Central memory CD8-positive, alpha-beta T cell (primary cell): ENCODE measurements at places on chromosomes 6 and 20.

DNA sequence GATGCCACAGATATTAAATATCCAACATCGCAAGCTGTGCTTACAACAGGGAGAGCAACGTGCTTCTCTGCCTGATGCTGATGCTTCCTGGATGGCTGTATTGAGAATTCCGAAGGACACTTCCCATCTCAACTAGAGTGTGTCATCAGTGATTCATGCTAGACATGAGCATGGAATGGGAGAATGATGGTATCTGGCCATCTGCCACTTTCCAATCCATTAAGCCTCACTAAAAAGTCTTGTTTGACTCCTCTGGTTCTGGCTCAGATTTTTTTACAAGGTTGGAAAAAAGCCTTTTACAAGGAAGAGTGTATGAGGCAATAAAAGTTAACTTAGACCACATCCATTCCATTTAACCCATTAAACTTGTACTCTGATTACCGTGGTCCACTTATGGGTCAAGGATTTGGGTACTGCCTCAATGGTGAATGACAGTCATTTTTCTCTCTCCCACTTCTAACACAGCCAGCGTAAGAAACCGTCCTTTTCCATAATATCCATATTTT, 265.3 kb downstream of the UST start:
- no peak overlapping the region for H3K4me3 ChIP-seq
- no peak overlapping the region for H3K27ac ChIP-seq
- peaks cover 6% of the 10 kb centered on the region for H3K4me1 ChIP-seq
- H3K27me3 ChIP-seq, result no peaks in the 10 kb centered on the region
- DNase-seq, result no peak
- peaks cover 7% of the 10 kb centered on the region for H3K36me3 ChIP-seq

DNA sequence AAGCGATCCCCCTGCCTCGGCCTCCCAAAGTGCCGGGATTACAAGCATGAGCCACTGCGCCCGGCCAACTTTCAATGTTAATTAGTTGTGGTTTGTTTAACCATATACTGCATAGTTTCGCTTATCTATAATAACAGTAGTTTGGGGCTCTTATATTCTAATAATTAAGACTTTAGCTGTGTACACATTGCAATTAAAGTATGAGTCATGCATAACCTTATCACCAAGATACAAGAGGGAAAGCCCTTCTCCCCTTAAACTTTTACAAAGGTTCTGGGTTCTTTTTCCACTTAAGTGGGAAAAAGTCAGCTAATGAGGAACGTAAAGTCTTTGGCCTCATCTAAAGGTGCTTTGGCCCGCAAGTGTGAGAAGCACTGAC, 3.2 kb upstream of the MCCD1 start:
- H3K4me3 ChIP-seq, result no peak overlapping the region
- H3K36me3 ChIP-seq, result peaks cover 13% of the 10 kb centered on the region
- peaks cover 9% of the 10 kb centered on the region for H3K4me1 ChIP-seq
- H3K27me3 ChIP-seq, result no peaks in the 10 kb centered on the region

DNA sequence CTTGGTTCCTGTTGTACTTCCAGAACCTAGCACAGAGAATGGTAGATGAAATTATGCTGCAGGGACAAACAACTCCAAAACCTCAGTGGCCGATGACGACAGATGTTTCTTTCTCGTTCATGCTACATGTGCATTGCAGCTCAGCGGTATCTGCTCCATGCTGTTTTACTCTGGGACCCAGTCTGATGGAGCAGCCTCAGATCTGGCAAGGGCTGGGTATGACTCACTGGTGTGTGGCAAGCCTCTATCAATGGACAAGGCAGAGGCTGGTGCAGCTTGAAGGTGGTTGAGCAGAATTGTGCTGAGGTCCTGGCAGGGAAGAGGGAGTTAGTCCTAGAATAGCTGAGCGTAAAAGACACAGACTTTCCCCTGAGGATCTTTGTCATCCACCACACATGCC, 10.3 kb upstream of the BLCAP start:
- H3K27me3 ChIP-seq, result peaks cover 21% of the 10 kb centered on the region
- no peak overlapping the region for H3K4me3 ChIP-seq
- H3K27ac ChIP-seq, result no peak overlapping the region
- H3K4me1 ChIP-seq, result peaks cover 7% of the 10 kb centered on the region
- peaks cover 3% of the 10 kb centered on the region for H3K36me3 ChIP-seq
- no peak for DNase-seq

DNA sequence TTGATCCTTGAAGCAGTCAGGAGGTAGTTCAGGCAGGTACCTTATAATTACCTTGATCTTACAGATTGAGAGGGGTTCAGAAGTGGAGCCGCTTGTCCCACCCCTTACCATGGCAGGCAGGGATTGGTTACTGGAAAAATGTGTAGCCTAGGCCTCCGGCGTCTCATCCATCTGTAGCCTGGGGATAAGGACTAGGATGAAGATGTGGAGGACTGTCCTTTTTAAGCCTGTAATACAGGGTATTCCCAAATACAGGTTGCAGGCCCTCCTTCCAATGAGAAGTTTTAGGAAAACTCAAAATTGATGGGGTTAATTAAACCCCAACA, 2.8 kb downstream of the HMGA1 start:
- H3K4me1 ChIP-seq, result peaks cover 49% of the 10 kb centered on the region
- peaks cover 27% of the 10 kb centered on the region for H3K36me3 ChIP-seq
- no peaks in the 10 kb centered on the region for H3K27me3 ChIP-seq
- H3K4me3 ChIP-seq, result peak overlapping the region; percentile 77
- no peak for DNase-seq

DNA sequence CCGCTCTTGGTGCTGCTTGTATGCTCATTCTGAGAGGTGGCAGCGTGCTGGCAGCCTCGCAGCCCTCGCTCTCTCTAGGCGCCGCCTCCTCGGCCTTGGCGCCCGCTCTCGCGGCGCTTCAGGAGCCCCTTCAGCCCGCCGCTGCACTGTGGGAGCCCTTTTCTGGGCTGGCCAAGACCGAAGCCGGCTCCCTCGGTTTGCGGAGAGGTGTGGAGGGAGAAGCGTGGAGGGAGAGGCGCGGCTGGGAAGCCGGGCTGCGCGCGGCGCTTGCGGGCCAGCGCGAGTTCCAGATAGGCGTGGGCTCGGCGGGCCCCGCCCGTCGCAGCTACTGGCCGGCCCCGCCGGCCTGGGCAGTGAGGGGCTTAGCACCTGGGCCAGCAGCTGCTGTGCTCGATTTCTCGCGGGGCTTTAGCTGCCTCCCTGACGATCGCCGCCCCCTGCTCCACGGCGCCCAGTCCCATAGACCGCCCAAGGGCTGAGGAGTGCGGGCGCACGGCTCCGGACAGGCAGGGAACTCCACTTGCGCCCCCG, 19.5 kb upstream of the FAM8A1 start:
- no peak for DNase-seq
- no peaks in the 10 kb centered on the region for H3K4me1 ChIP-seq
- no peaks in the 10 kb centered on the region for H3K36me3 ChIP-seq
- no peaks in the 10 kb centered on the region for H3K27me3 ChIP-seq
- no peak overlapping the region for H3K27ac ChIP-seq

- no peak for DNase-seq
- no peaks in the 10 kb centered on the region for H3K27me3 ChIP-seq
- H3K36me3 ChIP-seq, result peaks cover 75% of the 10 kb centered on the region
- H3K4me3 ChIP-seq, result no peak overlapping the region
- H3K4me1 ChIP-seq, result peaks cover 16% of the 10 kb centered on the region
Observed at GRCh38 chr6:3108746-3109414, 9.6 kb upstream of the BPHL start.

DNA sequence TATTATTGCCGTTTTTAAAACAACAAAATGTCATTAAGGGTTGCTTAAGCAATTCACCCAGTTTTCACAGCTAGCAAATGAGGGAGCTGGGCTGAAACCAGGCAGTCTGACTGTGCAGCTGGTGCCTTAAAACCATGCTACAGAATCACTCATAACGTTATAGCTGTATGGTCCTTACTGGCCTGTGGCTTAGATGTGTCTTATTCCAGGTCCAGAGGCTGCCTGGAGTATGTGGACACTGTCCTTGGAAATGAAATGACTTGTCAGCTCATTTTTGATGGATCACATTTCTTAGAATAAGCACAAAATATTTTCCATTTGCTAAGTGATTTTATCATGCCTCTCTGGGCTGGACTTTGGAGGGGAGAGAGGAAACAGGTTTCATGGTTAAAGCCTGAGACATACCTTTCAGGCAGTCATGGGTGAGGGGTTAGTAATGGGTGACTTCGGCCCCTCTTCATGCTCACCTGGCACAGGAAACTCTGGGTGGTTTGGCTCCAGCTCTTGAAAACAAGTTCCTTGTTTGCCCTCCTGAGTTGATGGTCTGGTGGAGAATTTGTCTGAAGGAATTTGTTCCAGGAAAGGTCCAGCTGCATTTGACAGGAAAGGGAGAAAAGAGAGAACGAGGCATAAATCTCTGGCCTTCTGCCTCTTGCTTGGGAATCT, 823.2 kb downstream of the DHX35 start:
- H3K4me3 ChIP-seq, result no peak overlapping the region
- DNase-seq, result no peak
- H3K27ac ChIP-seq, result no peak overlapping the region
- no peaks in the 10 kb centered on the region for H3K4me1 ChIP-seq
- H3K36me3 ChIP-seq, result no peaks in the 10 kb centered on the region

DNA sequence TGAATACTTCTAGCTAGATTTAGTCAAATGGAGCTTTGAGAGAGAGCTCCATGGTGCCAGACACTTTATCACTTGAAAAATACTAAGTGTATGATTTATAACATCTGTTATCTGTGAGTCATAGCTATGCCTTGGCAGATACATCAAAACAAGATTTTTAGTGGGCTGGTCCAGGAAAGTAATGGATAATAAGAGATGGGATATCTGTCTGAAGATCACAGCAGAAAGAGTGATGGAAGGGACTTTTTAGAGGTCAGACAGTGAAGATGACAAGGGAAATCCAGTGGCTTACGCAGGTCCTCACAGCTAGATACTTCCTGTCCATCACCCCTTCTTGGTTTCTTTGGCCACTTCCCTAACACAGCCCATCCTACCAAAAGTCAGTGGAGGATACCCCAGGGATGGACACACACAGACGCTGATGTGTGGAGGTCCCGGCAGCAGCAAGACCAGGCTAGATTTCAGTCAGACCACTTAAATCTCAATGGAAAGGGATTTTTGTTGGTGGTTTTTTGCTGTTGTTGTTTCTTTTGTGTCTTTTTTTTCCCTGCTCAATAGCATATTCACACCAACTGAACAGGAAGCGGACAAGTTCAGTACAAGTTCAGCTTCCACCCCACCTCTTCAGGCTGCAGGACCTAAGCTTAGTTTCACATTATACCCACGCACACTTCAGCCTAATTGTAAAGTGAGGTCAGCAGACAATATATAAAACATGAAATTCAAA, 209.3 kb downstream of the ALDH8A1 start:
- no peak overlapping the region for H3K4me3 ChIP-seq
- peaks cover 63% of the 10 kb centered on the region for H3K27me3 ChIP-seq
- H3K27ac ChIP-seq, result no peak overlapping the region
- no peaks in the 10 kb centered on the region for H3K36me3 ChIP-seq
- H3K4me1 ChIP-seq, result no peaks in the 10 kb centered on the region

DNA sequence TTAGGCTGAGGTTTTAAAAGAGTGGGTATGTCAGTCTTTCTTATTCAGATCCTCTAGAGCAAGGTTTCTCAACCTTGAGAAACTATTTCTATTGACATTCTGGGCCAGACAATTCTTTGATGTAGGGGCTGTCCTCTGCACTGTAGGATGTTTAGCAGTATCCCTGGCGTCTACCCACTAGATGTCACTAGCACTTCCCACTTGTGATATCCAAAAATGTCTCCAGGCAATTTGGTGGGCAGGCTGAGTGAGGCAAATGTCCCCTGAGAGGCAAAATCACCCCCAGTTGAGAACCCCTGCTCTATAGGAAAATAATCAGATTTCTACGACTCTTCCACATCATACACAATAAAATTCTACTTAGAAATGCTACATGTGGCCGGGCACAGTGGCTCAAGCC, 7.7 kb upstream of the ZKSCAN8 start:
- peaks cover 60% of the 10 kb centered on the region for H3K4me1 ChIP-seq
- H3K27ac ChIP-seq, result no peak overlapping the region

DNA sequence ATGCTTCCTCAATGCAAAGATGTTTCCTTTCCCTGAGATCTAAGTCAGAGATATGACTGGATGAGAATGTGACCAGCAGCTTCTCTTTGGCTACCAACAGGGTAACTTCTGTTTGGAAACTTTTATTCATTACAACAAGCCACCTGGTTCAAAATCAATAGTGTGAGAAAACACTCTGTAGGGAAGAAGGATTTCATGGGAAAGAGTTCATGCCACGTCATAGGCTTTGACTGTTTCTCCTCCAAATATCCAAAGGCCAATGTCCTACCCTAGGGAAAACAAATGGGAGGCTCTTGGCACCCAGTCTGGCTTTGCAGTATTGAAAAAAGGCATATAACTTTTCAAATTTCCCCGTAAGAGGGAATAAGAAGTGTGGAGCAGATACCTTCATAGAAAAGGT, 245.5 kb downstream of the FNDC1 start:
- peaks cover 22% of the 10 kb centered on the region for H3K27me3 ChIP-seq
- H3K4me1 ChIP-seq, result no peaks in the 10 kb centered on the region
- no peak for DNase-seq

DNA sequence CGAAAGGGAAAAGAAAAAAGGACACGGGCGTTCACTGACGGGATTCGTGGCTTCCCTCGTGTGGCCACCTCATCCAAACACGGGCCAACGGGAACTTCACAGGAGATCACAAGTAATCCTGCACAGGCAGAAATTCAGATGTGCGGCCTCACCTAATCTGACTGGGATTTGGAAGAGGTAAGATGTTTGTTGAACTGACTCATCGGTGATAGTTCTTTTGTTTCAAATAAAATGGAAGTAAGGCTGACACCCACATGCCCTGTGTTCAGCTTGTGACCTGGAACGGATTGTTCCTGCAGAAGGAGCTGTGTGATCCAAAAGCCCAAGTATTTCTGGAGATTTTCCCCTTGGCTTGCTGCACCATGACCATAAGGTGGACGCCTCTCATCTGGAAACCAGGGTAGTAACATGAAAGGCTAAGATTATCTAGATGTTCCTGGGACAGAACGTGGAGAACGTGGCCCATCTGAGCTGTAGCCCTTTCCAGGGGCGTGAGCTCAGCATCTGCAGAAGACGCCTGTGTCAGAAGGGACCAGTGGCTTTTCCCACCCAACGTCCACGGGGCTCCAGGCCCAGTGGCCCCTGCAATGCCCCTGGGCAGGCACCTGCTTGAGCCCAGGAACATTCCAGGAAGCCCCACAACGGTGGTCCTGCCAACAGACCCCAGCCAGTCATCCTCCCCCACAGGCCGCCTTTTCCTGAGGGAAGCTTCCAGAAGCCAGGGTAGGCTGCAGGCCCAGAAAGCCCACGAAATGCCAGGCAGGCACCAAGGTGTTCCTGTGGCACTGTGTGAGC, 39.7 kb downstream of the DLL1 start:
- no peak overlapping the region for H3K4me3 ChIP-seq
- peaks cover 55% of the 10 kb centered on the region for H3K27me3 ChIP-seq

- H3K27ac ChIP-seq, result no peak overlapping the region
- no peaks in the 10 kb centered on the region for H3K27me3 ChIP-seq
- H3K4me1 ChIP-seq, result no peaks in the 10 kb centered on the region
- H3K36me3 ChIP-seq, result peaks cover 2% of the 10 kb centered on the region
Observed at GRCh38 chr20:54984104-54984448, 508.7 kb downstream of the DOK5 start.

GRCh38 chr6:82702574-82702973, 339.0 kb downstream of the TPBG start:
- H3K4me1 ChIP-seq, result no peaks in the 10 kb centered on the region
- H3K4me3 ChIP-seq, result no peak overlapping the region
- DNase-seq, result no peak
- no peaks in the 10 kb centered on the region for H3K36me3 ChIP-seq
